NCI-H345 (cell line): ENCODE measurements at places on chromosomes 11 and 22.

DNA sequence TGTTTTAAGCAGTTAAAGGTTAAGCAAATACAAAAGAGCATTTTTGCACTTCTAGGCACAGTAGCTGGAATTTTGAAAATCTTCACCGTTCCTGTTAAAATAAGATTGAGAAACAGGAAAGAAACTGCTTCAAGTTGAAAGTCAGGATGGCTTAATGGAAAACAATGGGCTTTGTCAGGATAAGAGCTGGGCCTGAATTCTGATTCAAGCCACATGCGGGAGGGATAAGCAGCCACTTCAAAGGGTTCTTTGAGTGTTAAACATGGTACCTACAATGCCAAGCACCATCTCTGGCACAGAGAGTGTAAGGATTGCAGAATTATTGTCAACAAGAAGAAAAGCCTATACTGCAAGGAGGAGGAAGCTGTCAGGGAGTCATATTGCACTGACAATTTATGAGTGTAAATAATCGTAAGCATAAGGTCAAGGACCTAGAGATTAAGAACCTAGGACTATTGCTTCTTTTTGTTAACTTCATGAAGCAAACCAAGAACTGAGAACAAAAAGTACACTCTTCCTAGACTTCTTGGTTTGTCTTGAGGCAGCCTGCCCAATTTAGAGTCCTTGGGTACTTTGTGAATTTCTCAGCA lies 32.5 kb downstream of the MPPED2 start:
- DNase-seq: no peak

DNA sequence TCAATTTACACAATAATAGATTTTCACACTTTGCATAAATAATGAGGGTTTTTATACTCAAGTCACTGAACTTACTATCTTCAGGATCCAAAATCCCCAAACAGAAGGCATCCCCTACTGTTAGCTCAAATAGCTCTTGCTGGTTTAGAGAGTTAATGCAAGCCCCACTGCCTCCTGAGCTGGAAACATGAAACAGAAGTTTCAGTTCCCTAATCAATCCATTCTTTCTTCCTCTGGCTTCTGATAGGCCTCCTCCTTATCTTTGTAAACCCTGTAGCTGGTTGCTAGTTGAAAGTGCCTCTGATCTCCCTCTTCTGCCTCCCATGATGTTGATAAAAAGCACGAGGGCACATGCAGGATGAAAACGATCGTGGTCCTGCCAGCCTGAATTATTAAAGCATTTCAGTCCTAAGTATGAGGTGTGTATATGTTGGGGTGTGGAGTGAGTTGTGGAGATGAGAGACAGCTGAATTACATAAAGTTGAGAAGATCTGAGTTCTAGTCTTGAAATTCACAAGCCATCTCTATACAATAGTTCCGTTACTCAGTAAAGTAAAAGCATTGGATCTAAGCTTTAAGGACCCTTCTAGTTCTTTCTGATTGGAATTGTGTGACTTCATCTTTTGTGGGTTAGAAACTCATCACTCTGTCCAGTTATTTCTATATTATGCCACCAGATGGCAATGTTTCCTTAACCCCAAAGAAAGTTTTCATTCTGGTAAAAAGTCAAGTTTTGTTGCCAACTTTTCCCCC lies 35.0 kb upstream of the EHF start:
- DNase-seq: peak; percentile 41

DNA sequence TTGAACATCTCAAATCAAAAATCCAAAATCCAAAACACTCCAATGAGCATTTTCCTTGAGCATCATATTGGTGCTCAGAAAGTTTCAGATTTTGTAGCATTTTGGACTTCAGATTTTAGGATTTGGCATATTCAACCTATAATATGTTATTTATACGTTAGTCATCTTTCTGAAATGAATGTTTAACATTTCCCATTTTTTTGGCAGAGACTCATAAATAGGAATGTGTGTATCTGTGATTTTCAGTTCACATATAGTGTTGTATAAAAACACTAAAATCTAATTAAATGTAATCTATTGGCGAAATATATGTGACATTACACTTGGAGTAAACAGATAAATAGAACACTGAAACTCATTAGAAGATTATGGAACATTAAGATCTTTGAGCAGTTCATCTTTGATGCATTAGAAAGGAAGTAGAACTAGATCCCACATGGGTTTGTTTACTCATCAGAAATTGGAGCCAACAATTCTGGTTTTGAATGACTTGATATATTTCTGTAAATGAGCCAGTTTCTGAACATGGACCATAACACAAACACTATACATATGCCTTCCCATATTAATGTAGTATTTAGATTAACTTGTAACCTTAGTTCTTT lies 153.1 kb downstream of the UVRAG start:
- no peak for DNase-seq

DNA sequence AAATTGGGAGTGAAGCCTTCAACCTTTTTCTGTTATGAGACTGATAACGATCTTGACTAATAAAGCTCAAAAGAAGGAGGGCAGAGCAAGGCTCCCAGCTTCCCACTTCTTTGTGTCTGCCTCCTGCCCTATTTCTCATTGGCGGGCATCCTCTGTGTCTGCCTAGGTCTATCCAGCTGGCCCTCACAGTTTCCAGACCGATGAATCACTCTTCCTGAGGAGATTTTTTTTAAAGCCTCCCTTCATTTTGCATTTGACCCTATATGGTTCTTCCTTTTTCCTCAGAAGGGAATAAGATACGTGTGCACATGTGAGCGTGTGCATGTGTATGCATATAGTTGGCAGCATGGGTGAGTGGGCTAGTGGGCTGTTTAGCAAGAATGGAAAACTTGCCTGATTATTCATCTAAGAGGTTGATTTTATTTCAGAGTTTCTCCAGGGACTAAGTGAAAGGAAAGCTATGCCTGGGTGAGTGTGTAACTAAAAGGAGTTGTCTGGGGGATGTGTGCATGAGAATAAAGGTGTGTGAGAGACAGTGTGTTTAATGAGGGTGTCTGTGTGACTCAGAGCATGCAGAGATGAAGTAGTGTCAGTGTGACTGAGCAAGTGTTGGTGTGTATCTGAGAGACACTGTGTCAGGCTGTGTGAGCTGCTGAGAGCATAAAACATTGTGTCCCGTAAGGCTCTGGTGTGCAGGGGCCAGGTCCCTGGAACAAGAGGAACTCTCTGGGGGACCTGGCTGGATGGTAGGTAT lies 12.2 kb downstream of the PHLDB1 start:
- no peak for DNase-seq

GRCh38 chr11:94781837-94782236 lies 13.7 kb downstream of the AMOTL1 start:
- no peak for DNase-seq

- no peak for DNase-seq
Measured at GRCh38 chr22:36350751-36351594, 36.8 kb downstream of the MYH9 start.

DNA sequence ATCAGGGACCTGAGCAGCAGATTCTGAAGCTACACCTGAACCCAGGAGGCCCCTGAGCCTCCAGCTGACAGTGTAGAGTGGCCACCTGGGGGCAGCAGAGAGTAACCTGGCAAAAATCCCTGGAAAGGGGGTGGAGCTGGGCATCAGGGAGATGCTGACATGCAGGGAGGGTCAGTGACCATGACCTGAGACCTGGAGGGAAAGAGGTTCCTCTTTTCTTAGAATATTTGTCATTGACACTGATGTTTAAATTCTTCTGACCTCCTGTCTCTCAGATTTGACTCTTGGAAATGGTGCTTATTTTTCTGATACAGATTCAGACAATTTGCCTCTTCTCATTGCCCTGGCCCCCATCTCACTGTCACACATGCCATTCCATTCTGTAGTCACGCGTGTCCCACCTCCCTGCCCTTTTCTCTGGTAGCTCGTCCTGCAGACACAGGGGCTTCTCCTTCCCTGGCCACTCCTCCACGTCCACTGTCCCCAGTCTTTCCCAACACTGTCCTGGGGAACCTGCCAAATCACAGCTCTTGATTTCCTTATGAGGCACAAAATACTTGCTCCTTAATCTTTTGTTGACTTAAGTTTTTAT lies 117.2 kb upstream of the IGLL5 start:
- DNase-seq: peak; percentile 34

DNA sequence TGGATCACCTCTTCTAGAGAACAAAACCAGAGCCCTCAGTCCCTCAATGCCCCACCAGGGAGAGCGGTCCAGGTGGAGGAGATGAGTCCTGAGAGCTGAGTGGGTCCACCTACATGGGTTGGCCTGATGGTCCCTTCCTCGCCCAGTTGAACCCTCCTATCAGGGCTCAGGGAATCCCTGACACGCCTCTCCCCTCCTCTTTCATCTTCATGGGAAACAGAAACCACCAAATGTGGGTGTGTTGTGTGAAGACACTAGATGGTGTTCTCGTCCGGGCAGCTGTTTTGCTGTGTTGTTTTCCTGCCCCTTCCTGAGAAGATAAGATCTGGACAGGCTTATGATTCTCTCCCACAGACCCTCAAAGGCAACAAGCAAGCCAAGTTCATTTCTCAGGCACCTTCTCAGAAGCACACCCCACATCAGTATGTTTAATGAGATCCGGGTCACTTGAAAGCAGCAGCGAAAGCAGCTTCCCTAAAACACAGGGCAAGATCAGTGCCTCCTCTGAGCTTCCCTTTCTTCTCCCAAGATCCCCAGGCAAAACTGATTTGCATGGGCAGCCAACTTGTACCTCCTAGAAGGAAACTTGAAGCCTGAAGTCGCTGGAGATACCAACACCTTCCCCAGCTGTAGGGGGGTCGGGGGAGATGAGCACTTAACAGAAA lies 35.3 kb upstream of the POU2AF1 start:
- DNase-seq: no peak

GRCh38 chr11:38718049-38718448 lies 2120.0 kb upstream of the RAG2 start:
- DNase-seq: no peak

GRCh38 chr11:313304-313786 lies 495 bp upstream of the IFITM1 start:
- no peak for DNase-seq

GRCh38 chr11:122204206-122204605 lies 88.2 kb upstream of the BLID start:
- no peak for DNase-seq
